ENCODE measurements at places on chromosomes 6 and 20.

DNA sequence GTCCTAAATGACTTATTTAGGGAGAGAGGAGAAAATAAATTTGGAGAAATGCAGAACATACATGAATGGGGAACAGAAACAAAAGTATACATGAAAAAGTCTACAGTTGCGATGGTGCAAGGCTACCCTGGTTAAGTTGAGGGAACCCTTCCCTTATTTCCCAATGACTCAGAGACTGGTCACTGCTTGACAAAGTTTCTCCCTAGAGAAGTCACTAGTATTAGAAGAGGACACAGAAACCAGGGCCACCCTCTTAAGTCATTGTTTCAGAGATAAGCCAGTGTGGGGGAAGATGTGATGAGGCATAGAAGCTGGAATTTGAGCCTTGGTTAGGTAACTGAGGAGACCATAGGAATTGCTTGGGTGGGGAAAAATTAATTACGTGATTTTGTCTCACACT lies 24.4 kb upstream of the EDN1 start:
- DNase-seq, result peak; percentile 91

DNA sequence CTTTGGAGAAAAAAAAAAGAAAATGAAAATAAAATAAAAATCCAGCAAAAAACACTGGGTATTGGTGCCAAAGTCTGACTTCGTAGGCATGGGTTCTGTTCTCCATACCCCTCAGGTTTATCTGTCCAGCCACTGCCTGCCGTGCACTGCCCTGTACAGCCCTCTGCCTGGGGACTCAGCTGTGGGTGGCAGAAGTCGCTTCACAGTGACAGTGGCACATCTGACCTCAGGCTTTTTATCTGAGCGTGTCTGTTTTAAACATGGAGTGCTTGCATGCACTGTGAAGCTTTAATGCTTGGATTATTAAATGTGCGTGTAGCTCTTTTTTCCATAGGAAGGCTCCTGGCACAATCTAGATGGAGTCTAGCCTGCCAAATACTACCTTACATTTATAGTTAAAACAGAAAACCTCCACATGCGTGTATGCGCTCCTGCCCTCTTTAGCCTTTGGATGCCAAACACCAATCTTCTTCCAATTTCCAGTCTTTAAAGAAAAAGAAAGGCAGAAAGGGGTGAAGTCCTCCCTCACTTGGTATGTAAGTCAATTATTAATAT lies 375.5 kb downstream of the UTRN start:
- DNase-seq, result no peak

DNA sequence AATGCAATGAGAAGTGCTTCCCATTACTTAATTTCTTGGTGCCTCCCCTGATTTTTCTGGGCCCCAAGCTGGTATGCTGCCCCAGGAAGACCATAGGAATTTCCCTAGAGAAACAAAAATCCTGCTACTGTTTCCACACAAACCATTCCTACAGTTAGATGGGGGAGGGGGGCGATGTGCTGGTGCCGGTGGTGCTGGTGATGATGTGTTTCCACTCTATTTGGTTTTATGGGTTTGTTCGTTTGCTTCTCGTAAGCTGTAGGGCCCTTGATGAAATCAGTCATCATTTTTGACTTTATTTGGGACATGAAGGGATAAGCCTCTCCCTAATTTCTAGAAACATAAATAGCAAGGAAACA lies 105.1 kb downstream of the MKKS start:
- no peak for DNase-seq

GRCh38 chr20:57166568-57167291 lies 99.7 kb downstream of the BMP7 start:
- no peak for DNase-seq

DNA sequence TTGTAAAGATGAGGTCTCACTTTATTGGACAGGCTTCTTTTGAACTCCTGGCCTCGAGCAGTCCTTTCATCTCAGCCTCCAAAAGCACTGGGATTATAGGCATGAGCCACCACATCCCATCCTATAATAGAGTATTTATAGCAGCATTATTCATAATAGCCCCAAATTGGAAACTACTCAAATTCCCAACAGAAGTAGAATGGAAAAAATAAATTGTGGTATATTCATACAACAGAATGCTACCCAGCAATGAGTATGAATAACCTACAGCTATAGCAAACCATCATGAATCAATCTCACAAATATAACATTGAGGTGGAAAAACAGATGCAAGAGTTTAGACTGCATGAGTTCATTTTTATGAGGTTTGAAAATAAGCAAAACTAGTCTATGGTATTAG lies 84.8 kb upstream of the BTBD3 start:
- no peak for DNase-seq

GRCh38 chr20:51335329-51335841 lies 207.1 kb downstream of the NFATC2 start:
- DNase-seq, result peak; percentile 98

DNA sequence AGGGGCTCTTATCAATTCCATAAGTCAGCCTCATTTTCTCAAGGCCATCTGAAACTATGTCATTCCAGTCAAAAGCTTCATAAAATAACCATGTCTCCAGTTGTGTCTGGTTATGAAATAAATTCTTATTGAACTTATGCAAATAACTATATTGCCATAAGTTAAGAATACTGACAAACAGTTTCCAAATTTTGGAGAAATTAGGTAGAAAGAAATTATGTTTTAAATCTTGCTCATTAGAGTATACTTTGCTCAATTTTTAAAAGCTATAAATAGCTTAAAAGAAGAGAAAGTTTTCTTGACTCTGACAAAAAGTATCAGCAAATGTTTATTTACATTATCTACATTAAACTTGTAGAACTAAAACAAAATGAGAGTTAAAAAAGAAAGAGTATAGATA lies 63.0 kb upstream of the MRAP2 start:
- DNase-seq, result no peak

GRCh38 chr6:133369773-133370272 lies 128.7 kb downstream of the EYA4 start:
- DNase-seq, result no peak

DNA sequence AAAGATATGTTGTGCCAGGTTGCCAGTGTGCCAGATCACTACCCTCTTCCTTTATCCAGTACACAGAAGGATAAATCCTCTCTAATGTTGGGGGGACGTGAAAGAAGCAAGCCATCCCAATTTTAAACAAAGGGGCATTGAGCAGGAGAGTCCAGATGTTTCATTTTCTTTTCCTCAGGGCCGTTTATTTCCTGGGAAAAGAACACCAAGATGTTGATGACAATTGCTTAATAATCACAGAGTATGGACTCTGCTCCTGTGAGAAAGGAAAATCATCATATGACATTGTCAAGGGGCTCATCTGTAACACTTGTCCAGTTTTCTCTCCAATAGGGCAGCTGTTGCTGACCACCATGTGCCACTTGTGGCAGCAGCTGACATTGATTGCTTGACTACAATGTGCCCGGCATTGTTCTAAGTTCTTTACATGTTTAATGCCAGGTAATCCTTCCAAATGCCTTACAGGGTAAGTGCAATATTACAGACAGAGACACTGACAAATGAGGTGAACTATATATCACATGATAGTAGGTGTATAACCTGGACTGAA lies 161.4 kb downstream of the CD109 start:
- no peak for DNase-seq

DNA sequence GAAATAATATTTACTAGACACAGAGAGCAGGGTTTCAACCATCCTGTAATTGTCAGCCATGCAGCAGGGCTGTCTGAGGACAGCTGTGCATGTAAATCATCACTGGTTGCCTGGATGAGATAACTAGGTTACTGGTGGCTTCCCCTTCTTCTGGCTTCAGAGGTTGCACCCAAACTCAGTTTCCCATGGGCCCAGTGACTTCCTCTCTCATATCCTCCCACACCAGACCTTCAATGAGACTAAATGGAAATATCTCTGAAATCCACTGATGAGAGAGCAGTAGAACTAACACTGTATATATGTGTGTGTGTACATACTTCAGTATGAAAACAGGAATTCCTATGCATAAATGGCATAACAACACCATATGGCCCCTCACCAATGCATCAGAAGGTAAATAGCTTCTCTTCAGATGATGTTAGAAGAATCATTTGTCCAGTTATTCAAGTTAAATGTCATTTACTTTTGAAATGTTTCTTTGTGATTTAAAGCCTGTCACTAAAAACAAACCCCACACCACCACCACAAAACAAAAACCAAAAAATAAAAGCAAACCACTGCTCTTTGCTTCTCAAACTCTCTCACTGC lies 51.0 kb upstream of the IL20RA start:
- no peak for DNase-seq

DNA sequence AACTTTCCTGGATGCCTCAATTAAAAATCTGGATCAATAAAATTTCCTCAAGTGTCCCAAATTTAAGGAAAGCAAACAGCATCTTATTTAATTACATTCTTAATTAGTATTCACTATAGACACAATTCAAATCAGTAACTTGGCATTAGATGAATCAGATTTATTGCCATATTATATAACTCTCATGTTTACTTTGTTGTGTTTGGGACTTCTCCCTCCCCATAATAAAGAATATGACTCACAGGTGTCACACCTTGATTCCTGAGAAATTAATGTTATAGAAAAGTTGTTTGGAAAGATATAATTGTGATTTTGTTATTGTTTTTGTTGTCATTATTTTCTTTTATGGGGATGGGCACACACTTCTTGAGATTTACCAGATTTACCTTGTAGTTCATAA lies 18.4 kb downstream of the EYA4 start:
- peak; percentile 18 for DNase-seq

GRCh38 chr6:167997642-167998041 lies at the start of gene KIF25:
TSS of gene KIF25 (plus strand) at chr6:167997671. CDS start at chr6:168029586, 31,915 bp downstream.
- DNase-seq, result no peak

- DNase-seq, result no peak
These were observed 13.5 kb downstream of the TTBK1 start for GRCh38 chr6:43256670-43257366.

- no peak for DNase-seq
These were observed 70.3 kb downstream of the HIVEP2 start for GRCh38 chr6:142874676-142875075.

- DNase-seq, result peak; percentile 71
These were observed 30.5 kb upstream of the HLA-G start for GRCh38 chr6:29797135-29797534.

DNA sequence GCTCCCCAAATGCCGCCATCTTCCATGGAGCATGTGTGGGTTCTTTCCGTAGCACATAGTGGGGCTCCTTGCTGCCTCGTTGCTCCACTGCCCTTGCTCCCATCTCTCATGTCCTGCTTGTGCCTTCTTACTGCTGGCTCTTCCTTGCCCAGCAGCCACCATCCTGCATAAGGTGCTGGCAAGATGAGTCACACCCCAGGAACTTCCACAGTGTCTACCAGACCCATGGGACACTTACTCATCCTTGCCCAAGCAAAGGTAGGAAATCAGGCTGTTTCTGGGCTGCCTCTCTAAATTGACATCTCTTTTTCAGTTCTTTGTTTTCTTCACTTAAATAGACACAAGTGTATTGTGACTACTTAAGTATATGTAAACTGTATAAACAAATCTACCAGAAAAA lies 39.4 kb upstream of the RGS17 start:
- DNase-seq, result peak; percentile 80

- DNase-seq, result peak; percentile 81
These were observed 21.5 kb downstream of the TUBB2B start for GRCh38 chr6:3205913-3206312.

- no peak for DNase-seq
These were observed 114.0 kb upstream of the FLRT3 start for GRCh38 chr20:14451458-14451857.

DNA sequence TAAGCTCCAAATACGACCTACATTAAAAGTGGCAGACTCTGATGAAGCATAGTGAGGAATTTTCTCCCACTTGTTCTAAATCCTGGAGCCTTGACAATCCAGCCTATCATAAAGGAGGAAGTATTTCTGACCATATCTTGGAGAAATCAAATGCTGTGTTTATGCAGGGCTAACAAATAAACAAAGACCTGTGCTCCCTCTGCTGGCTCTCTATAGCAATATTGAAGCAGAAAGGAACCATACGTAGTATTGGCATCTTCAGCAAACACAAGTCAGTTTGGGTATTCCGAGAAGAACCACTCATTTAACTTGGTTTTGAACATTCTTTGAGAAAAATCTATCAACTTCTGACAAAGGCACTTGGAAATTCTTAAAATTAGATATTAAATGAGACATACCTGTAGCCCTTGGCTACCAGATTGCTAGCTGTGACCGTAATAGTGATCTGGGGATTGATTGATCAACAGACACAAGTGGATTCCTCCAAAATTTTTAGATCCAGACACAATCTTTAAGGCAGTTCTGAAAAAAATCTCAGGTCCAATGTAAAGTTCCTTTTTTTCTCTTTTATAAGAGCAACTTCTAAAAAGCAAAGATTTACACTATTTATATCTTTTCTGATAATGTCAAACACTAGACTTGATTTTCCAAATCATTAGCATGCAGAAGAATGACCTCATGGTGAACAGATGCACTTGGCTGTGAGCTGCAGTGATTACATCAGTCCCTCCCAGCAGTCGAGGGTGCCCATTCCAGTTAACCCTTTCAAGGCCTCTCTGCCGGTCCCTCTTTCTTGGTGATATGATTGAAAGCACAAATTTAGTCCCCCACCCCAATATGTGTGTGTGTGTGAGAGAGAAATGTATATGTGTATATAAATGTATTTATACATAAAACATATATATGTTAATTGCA lies 40.2 kb downstream of the INSM1 start:
- DNase-seq, result peak; percentile 61

GRCh38 chr6:169701311-169701953 lies 397 bp downstream of the WDR27 start:
- peak; percentile 6 for DNase-seq

DNA sequence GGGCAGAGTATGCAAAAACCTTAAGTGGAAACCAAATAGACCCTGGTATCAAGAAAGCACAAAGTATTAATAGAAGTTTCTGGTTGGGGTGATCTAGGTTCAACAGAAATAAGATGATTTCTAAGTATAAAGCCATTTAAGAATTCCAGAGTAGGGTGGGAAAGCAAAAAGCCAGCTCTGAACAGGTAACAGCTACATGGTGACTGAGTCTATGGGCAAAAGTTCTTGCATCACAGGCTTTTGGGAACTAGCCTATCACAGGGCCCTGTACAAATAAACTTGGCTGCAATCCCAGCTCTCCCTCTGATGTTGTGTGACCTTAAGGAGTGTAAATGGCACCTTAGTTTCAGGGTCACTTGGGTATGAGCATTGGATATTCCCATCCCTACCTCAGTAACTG lies 5.5 kb downstream of the TCF19 start:
- DNase-seq, result no peak

GRCh38 chr6:14210077-14210476 lies 92.5 kb downstream of the CD83 start:
- no peak for DNase-seq

DNA sequence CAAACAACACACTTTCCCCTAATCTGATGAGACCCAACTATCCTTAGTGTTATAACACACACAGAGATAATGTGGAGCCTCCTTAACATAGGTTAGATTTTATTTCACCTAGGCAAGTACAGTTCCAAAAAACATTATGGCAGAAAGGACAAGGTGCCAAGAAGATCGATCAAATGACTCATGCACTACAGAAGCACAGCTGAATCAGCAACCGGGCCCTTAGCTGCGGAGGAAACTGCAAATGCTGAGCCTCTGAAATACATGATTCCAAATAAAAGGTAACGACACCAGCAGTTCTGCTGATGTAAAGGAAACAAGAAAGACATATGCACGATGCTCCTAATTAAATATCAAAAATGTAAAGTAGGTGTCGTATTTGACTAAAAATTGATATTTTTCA lies 19.9 kb upstream of the MUC21 start:
- peak; percentile 49 for DNase-seq

- peak; percentile 58 for DNase-seq
These were observed 156.3 kb downstream of the KIF6 start for GRCh38 chr6:39568896-39569295.

GRCh38 chr6:3727036-3727435 lies 24.5 kb downstream of the PXDC1 start:
- DNase-seq, result no peak
